GM13977 (cell line): ENCODE measurements at places on chromosomes 3 and 15.

GRCh38 chr15:52984507-52984906 is 194.4 kb upstream of the ONECUT1 start:
- DNase-seq = no peak

DNA sequence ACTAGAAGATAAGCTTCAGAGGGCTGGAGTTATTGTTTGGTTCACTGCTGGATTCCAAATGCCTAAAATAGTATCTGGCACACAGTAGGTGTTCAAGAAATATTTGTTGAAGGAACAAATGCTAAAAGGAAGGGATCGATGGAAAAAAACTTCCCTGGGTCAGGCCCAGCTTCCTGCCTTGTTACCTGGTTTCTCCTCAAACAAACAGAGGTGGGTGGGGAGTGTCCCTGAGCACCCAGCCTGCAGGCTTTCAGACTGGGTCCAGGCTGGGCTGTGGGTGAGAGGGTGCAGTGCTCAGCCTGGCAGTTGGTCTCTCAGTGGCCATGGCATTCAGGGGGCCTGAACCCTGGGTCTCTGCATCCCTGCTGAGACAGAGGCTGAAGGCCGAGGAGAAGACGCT is 14.4 kb upstream of the STRA6 start:
- DNase-seq = no peak

- no peak for DNase-seq
Observed at GRCh38 chr3:152120601-152121269, 148.0 kb upstream of the MBNL1 start.

GRCh38 chr3:140341203-140341602 is 336.7 kb upstream of the TRIM42 start:
- no peak for DNase-seq

DNA sequence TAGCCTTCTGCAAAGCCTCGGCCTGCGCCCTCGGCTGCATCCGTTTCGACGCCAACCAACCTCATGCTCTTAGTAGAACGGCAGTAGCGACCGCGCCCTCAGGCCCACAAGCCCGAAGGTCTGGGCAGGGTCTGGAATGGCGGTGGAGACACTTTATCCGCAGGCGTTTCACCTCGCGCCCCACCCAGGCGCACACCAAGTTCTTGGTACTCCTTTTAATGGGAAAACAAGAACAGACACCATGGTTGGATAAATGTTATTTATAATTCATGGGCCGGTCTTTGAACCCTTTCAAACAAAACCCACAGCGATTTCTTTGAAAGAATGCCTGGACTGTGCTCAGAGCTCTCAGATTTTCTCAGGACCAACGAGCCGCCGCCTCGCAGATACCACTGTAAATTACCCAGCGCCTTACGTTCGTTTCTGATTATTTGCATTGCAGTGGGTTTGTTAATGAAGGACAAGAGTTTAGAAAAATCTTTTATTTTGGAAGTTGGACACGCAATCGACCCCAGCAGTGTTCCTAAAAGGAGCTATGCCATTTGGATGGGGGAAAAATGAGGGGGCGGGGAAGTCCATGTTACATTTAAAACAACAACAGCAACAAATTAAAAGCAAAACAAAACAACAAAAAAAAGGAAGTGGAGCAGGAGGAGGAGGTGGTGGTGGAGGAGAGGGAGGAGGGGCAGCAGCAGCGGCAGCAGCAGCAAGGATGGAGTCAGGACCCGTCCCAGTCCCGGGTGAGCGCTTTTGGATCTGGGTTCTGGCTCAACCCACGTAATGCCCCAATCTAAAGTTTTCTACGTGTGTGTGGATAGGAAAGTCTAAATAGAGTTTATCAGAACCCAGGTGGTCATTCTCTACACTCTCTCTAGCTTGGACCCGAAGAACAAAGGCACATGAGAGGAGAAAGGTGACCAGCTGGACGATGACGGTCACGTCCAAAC is 993 bp upstream of the ISL2 start:
- peak; percentile 51 for DNase-seq

GRCh38 chr3:27166888-27167287 is 202.3 kb downstream of the NEK10 start:
- DNase-seq = no peak

DNA sequence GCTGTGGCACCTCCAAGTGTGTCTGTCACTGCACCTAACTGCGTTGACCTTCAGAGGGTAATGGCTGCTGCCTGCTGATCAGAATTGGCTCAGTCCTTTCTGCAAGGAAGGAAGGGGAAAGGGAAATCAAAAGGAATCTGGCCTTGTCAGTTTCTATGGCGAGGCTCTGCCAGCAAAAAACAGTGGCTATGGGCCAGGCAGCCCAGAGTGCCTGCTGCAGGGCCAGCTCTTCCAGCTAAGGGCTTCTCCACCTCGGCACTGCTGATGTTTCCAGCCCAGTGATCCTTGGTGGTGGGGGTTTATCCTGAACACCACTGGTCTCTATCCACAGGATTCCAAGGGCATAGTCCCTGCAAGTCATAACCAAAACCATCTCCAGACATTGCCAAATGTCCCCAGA is 184.3 kb downstream of the TJP1 start:
- DNase-seq = no peak

GRCh38 chr3:179181021-179181472 is 32.9 kb downstream of the PIK3CA start:
- DNase-seq = peak; percentile 26

- no peak for DNase-seq
Observed at GRCh38 chr3:146594843-146595482, 10.2 kb downstream of the PLSCR5 start.

- DNase-seq = no peak
Observed at GRCh38 chr15:38860674-38861073, 296.1 kb upstream of the RASGRP1 start.

- DNase-seq = no peak
Observed at GRCh38 chr3:72887343-72887704, 522 bp upstream of the GXYLT2 start.

DNA sequence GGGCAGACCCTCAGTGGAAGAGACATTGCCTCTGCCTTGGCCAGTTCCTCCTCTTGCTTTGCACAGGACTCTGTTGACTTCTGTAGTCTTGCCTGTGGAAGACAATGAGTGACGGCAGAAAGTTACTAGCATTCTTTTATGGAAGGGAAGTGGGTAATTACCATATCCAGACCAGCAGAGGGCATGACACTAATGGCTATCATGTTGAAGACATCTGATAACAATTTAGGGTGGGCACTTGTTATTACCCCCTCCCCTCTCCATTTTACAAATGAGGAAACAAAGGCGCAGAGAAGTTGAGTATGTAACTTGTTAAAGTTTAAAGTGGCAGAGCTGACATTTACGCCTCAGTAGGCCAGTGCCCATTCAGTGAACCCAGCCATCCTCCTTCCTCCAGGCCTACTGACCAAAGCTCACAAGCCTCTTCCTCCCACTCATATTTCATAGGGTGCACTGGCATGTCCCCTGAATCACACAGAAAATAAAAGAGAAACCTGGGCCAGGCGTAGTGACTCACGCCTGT is 48.2 kb upstream of the FMN1 start:
- DNase-seq = peak; percentile 21

GRCh38 chr15:48373821-48374451 is 42.7 kb downstream of the DUT start:
- no peak for DNase-seq

DNA sequence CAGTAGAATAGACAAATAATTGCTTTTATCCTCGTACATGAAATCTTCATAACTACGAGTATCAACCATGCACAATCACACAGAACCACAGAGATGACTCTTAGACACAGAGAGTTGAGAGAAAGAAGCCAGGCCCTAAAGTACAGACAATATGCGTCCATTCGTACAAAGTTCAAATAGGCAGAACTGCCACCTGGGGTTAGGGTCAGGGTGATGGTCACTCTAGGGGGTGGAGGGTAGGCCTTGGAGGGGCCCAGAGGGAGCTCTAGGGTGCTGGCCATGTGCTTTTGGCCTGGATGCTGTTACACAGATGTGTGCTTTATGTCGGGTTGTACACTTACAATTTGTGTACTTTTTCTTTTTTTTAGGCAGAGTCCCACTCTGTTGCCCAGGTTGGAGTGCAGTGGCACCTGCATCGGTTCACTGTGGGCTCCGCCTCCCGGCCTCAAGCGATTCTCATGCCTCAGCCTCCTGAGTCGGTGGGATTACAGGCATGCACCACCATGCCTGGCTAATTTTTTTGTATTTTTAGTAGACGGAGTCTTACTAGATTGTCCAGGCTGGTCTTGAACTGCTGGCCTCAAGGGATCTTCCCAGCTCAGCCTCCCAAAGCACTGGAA is 65.9 kb upstream of the KLF13 start:
- no peak for DNase-seq

DNA sequence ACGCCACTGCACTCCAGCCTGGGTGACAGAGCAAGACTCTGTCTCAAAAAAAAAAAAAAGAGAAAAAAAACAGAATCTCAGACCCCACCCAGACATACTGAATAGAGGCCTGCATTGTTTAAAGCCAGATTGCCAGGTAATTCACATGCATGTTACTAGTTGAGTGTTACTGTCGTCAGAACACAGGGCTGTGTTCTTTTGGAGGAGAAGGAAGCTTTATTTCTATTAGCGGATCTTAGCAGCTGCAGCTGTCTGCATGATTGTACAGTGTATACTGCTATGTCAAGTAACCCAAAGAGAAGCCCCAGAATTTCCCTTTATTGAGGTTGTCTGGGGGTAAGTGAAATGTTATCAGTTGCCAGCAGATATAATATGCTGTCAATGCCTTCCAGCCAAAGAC is 496.6 kb upstream of the NAALADL2 start:
- no peak for DNase-seq

- DNase-seq = no peak
Observed at GRCh38 chr3:38203690-38204089, 38.4 kb downstream of the OXSR1 start.

GRCh38 chr3:159796744-159797143 is 191.9 kb upstream of the IL12A start:
- DNase-seq = no peak

GRCh38 chr3:51986010-51986947 is 2.9 kb downstream of the ACY1 start:
- no peak for DNase-seq

GRCh38 chr3:124329723-124330122 is 337.8 kb upstream of the ROPN1 start:
- no peak for DNase-seq

- DNase-seq = no peak
Observed at GRCh38 chr3:40524222-40524567, 565 bp upstream of the ZNF621 start.

- no peak for DNase-seq
Observed at GRCh38 chr15:25735550-25736384, 127.4 kb downstream of the ATP10A start.

- no peak for DNase-seq
Observed at GRCh38 chr15:56351957-56352506, 13.2 kb upstream of the TEX9 start.

DNA sequence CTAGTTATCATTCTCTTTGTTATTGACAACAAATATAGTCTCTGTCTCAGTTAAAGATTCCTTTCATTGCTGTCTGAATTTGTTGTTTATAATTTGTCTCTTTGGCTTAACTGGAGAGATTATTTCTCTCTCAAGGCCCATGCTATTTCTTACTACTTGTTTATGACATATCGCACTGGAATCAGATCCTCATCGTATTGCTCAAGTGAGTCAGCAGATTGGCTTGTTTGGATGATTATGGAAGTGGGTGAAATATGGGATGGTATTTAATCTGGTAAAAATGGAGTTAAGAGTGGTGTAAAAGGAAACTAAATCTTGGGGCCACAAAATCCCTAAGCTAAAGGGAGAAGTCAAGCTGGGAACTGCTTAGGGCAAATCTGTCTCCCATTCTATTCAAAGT is 613.1 kb downstream of the SI start:
- DNase-seq = no peak

DNA sequence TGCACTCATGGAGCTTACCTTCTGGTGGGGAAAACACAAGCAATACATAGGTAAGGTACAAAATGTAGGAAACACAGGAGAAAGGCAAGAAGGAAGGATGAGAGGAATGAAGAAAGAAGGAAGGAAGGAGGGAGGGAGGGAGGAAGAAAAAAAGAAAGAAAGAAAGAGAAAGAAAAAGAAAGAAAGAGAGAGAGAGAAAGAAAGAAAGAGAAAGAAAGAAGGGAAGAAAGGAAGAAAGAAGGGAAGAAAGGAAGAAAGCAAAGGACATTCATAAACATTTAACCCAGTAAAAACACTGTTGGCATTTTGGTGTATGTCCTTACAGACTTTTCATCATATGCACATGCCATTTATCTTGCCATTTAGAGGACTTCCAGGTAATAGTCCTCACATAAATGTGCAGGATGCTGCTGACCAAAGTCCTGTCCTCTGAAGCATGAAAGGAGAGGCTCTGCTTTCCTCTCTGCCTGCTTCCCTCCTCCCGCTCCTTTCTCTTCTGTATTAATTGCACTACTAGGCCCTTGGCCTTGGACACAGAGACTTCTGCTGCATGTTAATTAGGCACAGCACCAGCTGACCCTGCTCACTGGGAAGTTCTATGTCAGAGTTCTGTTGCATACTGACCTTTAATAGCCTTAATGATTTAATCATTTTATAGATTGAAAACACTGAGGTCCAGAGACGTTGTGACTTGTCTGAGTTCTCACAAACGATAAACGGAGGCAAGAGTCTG is 29.7 kb upstream of the NDUFB4 start:
- no peak for DNase-seq

- peak; percentile 67 for DNase-seq
Observed at GRCh38 chr3:15055019-15055557, 10.0 kb downstream of the MRPS25 start.

DNA sequence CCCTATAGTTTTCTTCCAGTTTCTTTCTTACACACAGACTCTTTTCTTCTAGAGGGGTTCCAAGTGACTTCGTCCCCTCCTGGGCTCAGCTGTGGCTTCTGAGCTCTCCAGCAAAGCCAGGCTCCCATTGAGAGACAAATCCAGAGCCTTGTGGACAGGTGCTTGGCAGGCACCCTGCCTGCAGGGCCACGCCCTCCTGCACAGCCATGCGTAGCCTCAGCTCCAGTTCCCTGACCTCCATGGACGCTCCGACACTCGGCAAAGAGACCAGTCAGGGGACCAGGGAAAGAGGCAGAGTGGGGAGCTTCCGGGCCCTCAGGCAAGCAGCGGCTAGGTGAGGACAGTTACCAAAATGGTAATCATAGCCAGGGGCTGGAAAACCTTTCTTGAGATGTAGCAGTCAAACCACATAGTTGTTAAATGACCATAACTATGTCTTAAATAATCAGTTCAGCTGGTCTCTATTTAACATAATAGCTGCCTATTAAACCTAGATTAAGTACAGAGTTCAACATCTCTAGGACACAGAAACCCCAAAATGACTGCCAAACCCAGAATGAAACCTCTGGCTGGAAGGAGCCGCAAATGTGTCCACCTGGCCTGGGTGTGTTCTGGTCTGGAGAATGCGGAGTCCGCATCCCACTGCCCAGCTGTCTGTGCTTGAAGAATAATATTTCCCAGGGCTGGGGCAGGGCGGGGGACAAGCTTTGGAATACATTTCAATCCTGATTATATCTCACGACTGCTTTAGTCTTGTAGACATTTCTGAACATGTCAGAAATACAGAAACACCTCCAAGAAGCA is 69.3 kb upstream of the RGMA start:
- no peak for DNase-seq

DNA sequence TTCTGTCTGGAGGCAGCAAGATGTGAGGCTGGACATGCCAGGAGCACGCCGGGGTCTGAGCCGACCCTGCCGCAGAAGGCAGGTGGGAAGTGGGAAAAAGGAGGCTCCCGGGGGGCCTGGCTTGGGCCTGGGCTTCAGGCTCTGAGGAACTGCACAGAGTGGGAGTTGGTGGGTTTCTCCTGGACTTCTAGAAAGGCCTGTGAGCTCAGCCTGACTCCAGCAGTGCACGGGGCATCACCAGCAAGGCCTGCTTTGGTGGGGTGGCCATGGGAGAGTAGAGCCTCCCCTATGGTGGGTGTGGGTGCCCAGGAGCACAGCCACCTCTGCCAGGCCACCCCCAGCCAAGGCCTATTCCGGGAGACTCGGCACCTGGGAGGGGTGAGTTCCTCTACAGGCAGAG is 18.1 kb upstream of the SLC41A3 start:
- DNase-seq = no peak
